Endothelial cell of umbilical vein (primary cell): ENCODE measurements at places on chromosomes 1 and 21. TPM values are rescaled to one million over a fixed set of nuclear protein-coding genes. Genes with fewer than 3 reads are reported as not detected.

GRCh38 chr1:77412820-77413530, 131.2 kb downstream of the AK5 start:
- no peak for DNase-seq

GRCh38 chr1:41533016-41533730, 48.7 kb upstream of the EDN2 start:
- no peak for DNase-seq

GRCh38 chr21:20971296-20971921, 26.8 kb upstream of the NCAM2 start:
- DNase-seq: peak; percentile 23

DNA sequence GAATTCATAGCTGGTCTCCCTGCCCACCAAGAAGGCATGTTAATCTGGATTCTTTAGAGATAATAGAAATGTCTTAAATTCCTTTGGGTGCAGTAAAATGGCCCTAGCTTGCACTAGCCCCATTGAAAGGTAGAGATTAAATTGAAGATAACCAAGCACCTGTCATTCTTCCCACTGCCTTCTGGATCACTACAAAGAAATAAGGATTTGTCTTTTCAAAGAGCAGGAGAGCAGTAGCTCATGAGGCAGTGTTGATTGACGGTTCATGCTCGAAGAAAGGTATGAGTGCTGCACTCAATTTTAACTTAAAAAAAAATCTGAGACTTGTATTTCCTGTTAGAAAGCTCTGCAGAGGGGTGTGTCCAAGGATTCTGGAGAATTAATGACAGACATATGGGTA, 74.9 kb upstream of the F3 start:
- DNase-seq: no peak

DNA sequence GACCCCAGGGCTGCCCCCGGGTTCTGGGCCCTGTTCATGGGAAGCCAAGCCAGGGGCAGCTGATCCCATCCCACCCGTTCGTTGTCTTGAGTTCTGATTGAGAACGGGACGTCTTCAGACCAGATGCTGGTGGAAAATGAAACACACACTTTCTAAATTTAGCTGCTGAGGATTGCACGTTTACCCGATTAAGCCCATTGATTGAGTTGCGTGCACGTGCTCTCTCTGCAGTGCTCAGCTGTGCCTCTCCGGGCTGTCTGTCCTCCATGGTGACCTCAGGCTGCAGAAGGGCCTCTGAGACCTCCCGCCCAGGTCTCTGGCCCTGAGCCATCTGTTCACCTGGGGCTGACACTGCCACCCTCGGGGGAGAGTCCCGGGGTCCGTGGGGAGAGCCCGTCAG, 27.0 kb upstream of the PEX10 start:
- no peak for DNase-seq

GRCh38 chr1:211903490-211904245, 73.1 kb upstream of the LPGAT1 start:
- no peak for DNase-seq

- DNase-seq: no peak
These were observed 202.5 kb downstream of the FGGY start for GRCh38 chr1:59499273-59499942.

DNA sequence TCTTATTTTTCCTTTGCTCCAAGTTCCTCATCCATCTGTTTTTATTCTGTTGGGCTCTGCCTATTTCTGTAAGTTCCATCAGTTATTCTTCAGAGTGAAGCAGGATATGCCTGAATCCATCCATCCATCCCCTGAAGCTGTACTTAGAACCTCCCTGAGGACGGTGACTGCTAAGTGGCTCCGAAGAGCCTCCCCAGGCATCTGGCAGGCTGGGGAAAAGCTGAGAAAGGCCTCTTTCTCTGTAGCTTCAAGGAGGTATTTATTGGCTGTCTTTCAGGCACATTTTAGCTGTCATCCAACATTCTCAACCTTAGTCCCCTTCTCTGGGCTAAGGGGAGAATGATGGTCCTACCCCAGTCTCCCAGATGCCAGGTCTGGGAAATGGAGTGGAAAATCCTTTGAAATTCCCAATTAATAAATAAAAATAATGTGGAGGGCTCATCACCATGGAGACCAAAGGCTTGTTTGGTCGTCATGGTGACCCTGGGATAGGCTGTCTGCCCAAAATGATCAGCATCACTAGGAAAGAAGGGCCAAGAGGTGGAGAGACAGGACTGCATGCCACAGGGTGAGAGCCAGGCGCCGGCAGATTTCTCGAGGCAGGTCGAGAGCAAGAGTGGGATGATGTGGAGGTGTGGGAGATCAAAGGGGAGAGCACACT, 82.0 kb downstream of the UBIAD1 start:
- no peak for DNase-seq

GRCh38 chr1:75600781-75601180, 10.1 kb downstream of the SLC44A5 start:
- DNase-seq: peak; percentile 21

DNA sequence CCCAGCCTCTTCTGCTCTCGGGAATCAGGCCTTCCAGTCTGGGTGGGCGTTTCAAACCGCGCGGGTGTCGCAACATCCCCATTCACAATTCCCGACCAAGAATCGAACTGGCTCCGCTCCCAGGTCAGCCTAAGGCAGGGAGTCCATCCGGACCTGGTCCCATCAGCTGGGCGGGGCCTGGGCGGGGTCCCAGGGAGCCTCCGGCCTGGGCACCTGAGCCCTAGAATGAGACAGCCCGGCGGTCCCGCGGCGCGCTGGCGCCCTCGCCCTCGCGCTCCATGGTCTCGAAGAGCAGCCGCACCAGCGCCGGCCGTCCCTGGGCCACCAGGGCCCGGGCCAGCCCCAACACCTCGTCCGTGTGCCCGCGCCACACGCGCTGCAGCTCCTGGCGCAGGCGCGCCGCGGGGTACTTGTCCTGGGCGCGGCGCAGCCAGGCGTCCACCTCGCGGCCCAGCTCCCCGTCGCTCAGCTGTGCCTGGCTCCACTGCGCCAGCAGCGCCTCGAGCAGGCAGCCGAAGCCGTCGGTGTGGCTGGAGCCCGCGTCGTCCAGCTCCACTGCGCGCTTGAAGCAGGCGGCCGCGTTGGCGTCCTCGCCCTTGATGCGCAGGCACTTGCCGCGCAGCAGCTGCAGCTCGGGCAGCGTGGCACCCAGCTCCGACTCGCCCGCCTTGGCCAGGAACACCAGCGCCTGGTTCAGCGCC, 16.9 kb upstream of the PARS2 start:
- DNase-seq: no peak

Gene KCNE2
- polyA plus RNA-seq: not detected in 2 replicates

Gene SNX7
- 11.9 and 22.4 TPM in 2 replicates for polyA plus RNA-seq

Gene LYPD8
- polyA plus RNA-seq: not detected in 2 replicates
